T-helper 1 cell treated with Interleukin-12 subunit alpha and Interleukin-12 subunit beta and Interleukin-4 antibody, amounts not matched to agents 30 ng/mL and 1 ng/mL, for 36 hours (primary cell): ENCODE measurements at places on chromosomes 2 and 18. TPM values are rescaled to one million over a fixed set of nuclear protein-coding genes. Genes with fewer than 3 reads are reported as not detected.

The MARCO gene
- total RNA-seq: not detected in 2 replicates

The ABCG8 gene
- total RNA-seq: not detected in 2 replicates

The SLC14A1 gene
- 0.44 and 0.59 TPM in 2 replicates for total RNA-seq

The VAMP5 gene
- 60.8 and 68.7 TPM in 2 replicates for total RNA-seq

The COL6A3 gene
- total RNA-seq: 1.4 and 1.5 TPM in 2 replicates

The CENPA gene
- 27.7 and 29.5 TPM in 2 replicates for total RNA-seq

The IL36RN gene
- not detected in 2 replicates for total RNA-seq

The PLGLB2 gene
- 5.7 and 6.3 TPM in 2 replicates for total RNA-seq

The IHH gene
- 0.17 TPM in 1 of 2 replicates, not detected in the other for total RNA-seq
